ENCODE measurements at places on chromosomes 16 and 17. TPM values are rescaled to one million over a fixed set of nuclear protein-coding genes. Genes with fewer than 3 reads are reported as not detected.

GRCh38 chr17:57662041-57662440 lies 83.1 kb downstream of the CCDC182 start:
- no peak overlapping the region for H3K4me3 ChIP-seq
- no peaks in the 10 kb centered on the region for H3K36me3 ChIP-seq
- H3K4me1 ChIP-seq = peaks cover 8% of the 10 kb centered on the region
- H3K27me3 ChIP-seq = no peaks in the 10 kb centered on the region
- no peak for DNase-seq
- H3K27ac ChIP-seq = peak overlapping the region; percentile 77

GRCh38 chr17:65198653-65199382 lies 61.6 kb downstream of the RGS9 start:
- no peak overlapping the region for H3K27ac ChIP-seq
- H3K4me3 ChIP-seq = no peak overlapping the region
- no peaks in the 10 kb centered on the region for H3K4me1 ChIP-seq
- DNase-seq = no peak
- H3K27me3 ChIP-seq = no peaks in the 10 kb centered on the region

DNA sequence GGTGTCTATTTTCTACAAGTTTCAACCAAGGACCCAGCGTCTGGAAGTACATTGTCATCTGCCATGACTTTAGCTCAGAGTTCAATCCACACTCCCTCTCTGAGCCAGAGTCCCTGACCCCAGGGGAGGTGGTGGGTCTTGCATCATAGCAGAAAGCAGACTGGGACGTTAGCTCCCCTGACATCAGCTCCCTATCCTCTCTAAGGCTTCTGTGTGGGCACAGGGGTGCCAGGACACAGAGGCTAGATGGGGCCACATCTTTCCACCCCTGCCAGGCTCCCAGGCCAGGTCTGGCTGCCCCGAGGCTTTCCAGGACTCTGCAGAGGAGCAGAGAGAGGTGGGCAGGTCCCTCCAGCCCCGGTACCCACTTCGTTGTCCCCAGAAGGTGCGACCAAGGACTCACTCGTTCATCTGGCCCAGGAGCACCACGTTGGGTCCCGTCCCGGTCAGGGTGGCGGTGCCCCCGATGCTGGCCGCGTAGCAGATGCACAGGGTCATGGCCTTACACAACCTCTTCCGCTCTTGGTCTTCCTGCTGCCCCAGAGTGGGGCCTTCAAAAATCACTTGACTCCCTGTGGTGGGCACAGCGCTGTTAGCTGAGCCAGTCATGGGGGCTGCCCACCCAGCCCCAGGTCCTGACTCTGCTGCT lies 10.5 kb downstream of the SLC13A5 start:
- no peak for DNase-seq
- H3K4me1 ChIP-seq = no peaks in the 10 kb centered on the region
- no peak overlapping the region for H3K4me3 ChIP-seq
- H3K27ac ChIP-seq = no peak overlapping the region
- H3K27me3 ChIP-seq = peaks cover 38% of the 10 kb centered on the region
- no peaks in the 10 kb centered on the region for H3K36me3 ChIP-seq

G6PC1 gene
- not detected for total RNA-seq
